AG09309 (cell line): ENCODE measurements at places on chromosomes 4 and X.

DNA sequence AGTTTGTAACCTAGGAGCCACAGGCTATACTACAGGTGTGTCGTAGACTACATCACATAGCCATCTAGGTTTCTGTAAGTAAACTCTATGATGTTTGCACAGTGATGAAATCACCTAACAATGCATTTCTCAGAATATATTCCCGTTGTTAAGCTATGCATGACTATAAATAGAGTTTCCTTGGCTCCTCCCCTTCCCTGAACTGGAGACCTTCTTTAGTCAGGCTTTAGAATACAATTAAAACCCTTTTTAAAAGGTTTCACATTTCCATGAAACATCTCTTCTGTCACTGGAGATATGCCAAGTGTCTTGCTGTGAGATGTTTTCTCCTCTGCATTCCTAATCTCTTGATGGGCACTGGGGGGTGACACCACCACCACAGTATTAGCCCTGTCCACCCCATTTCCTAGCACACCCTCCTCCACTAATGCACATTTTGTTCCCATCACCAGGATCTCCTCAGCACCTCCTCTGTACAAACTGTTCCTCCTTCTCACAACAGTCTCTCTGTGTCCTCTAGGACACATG is 334.6 kb upstream of the CPEB2 start:
- DNase-seq = no peak

- no peak for DNase-seq
These were observed at the start of gene EDA for GRCh38 chrX:69615779-69616456. Gene EDA (plus strand): TSS chrX:69616113.

GRCh38 chr4:88738180-88738579 is 40.6 kb upstream of the NAP1L5 start:
- no peak for DNase-seq

DNA sequence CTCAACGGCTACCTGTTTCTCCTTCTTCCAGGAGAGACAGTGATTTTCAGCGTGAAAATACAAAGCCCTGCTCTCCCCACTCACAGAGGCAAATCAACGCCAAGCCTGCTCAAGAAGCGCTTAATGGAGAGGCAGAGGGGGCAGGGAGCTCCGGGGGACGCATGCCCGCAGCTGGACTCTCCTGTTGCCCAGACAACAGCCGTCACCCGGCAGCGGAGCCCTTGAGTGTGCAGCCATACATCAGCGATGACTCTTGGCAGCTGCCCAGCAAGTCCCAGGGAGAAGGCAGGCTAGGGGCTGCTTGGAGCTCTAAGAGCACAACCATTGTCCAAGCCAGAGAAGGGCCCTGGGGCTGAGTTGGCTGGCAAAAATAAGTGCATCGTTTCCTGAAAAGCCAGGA is 71.0 kb upstream of the AFAP1 start:
- DNase-seq = no peak

DNA sequence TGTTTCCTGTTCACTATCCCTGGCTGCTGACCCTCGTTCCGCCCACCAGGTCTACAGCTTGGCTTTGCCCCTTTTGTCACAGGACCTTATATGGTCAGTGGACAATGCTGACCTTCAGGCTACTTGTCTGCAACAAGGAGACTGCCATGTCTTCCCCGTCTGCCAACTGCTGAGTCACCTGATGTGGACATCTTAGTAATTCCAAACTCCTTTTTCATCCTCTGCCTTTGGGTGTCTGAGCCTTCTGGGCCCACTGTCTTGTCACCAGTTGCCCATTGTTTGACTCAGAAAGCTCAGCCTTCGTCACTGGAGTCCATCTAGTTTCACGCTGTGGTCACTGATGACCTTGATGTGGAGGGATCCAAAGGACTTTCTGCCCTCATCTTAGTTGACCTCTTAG is 30.2 kb downstream of the GPRIN3 start:
- no peak for DNase-seq
